MM.1S (cell line): ENCODE measurements at places on chromosomes 3 and 15.

DNA sequence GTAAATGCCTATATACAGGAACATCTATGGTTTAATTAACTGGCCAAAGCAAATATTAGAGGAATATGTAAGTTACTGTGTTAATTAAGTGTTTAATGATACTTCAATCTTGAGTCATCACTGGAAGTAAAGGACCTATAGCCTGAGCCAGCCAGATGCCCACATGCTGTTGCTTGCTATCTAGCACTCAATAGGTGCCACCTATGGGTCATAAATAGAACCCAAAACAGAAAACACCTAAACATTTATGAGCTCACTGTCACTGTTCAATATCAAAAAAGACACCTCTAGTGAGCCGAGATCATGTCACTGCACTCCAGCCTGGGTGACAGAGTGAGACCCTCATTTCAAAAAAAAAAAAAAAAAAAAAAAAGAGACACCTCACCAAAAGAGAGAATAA, 48.4 kb upstream of the IP6K2 start:
- no peak for DNase-seq
- H3K4me1 ChIP-seq, result no peaks in the 10 kb centered on the region
- no peaks in the 10 kb centered on the region for H3K27me3 ChIP-seq
- no peak overlapping the region for H3K4me3 ChIP-seq
- H3K27ac ChIP-seq, result no peak overlapping the region
- H3K36me3 ChIP-seq, result no peaks in the 10 kb centered on the region

GRCh38 chr3:186783058-186783730, at the start of gene EIF4A2:
Gene EIF4A2 (plus strand): TSS chr3:186783577. CDS start chr3:186783611, 34 bp downstream.
- H3K27me3 ChIP-seq, result no peaks in the 10 kb centered on the region
- peak within 1 kb of the TSS; percentile 98 for H3K4me3 ChIP-seq
- peak; percentile 97 for DNase-seq
- H3K36me3 ChIP-seq, result peaks cover 46% of the 10 kb centered on the region
- H3K27ac ChIP-seq, result peak within 1 kb of the TSS; percentile 89

GRCh38 chr3:196311-197148, at the start of gene CHL1:
Gene CHL1 (plus strand): TSS chr3:196763. CDS start chr3:319777, 123,014 bp downstream.
- H3K4me3 ChIP-seq, result no peak within 1 kb of the TSS
- H3K36me3 ChIP-seq, result no peaks in the 10 kb centered on the region
- H3K27me3 ChIP-seq, result no peaks in the 10 kb centered on the region
- no peak for DNase-seq
- no peaks in the 10 kb centered on the region for H3K4me1 ChIP-seq

GRCh38 chr15:77021088-77021481, 26.2 kb downstream of the PSTPIP1 start:
- H3K36me3 ChIP-seq, result no peaks in the 10 kb centered on the region
- DNase-seq, result peak; percentile 78
- H3K4me3 ChIP-seq, result no peak overlapping the region
- H3K4me1 ChIP-seq, result peaks cover 25% of the 10 kb centered on the region
- no peaks in the 10 kb centered on the region for H3K27me3 ChIP-seq

- no peaks in the 10 kb centered on the region for H3K27me3 ChIP-seq
- no peak for DNase-seq
- H3K36me3 ChIP-seq, result no peaks in the 10 kb centered on the region
- H3K27ac ChIP-seq, result no peak overlapping the region
Measured at GRCh38 chr3:184725176-184725719, 13.4 kb upstream of the MAGEF1 start.

DNA sequence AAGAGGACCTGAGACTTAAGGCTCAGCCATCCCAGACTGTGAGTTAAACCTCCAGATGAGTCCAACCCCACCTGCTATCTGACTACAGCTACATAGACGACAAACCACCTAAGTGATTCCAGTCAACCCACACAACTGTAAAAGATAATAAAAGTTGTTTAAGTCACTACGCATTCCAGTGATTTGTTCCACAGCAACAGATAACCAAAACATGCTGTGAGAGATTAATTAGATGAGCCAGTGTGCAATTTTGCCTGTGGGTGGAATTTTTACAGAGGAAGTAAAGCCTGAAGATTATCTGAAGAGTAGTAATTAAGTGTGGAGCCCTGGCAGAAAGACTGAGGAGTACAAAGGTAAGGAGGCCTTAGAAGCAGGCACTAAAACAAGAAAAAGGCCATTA, 5.4 kb downstream of the BTBD1 start:
- H3K4me3 ChIP-seq, result no peak overlapping the region
- H3K4me1 ChIP-seq, result peaks cover 22% of the 10 kb centered on the region
- H3K27me3 ChIP-seq, result no peaks in the 10 kb centered on the region
- no peak overlapping the region for H3K27ac ChIP-seq

GRCh38 chr15:98711810-98712209, 63.5 kb downstream of the IGF1R start:
- H3K27ac ChIP-seq, result no peak overlapping the region
- H3K36me3 ChIP-seq, result peaks cover 5% of the 10 kb centered on the region; the same call in 1 of the 2 replicates
- H3K4me1 ChIP-seq, result peaks cover 17% of the 10 kb centered on the region
- no peak for DNase-seq

- H3K36me3 ChIP-seq, result no peaks in the 10 kb centered on the region
- no peaks in the 10 kb centered on the region for H3K4me1 ChIP-seq
- H3K27ac ChIP-seq, result no peak overlapping the region
- DNase-seq, result no peak
- H3K4me3 ChIP-seq, result no peak overlapping the region
- no peaks in the 10 kb centered on the region for H3K27me3 ChIP-seq
Measured at GRCh38 chr3:2540115-2540514, 441.4 kb downstream of the CNTN4 start.

GRCh38 chr3:174636451-174636850, 222.7 kb upstream of the NAALADL2 start:
- no peaks in the 10 kb centered on the region for H3K36me3 ChIP-seq
- no peaks in the 10 kb centered on the region for H3K27me3 ChIP-seq
- no peak for DNase-seq
- no peak overlapping the region for H3K27ac ChIP-seq
- H3K4me1 ChIP-seq, result no peaks in the 10 kb centered on the region

DNA sequence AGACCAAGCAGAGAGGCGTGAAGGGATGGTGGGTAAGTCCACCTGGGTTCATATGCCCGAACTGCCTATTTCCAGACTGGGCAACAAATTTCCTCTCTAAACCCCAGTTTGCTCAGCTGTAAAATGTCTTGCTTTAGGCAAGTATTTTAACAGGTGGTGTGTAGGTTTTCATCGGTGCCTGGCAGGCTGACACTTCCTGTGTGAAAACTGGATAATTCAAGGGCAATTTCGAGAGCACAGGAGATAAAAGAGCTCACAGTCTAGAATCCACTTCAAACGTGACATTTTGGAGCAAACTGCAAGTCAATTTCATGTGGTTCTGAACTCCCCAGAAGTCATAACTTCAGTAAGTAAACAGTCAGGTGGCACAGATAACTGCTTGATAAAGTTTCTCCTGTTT, 112.2 kb downstream of the OXNAD1 start:
- H3K4me1 ChIP-seq, result 0 out of 2 replicates have a peak, but pooled peaks cover 4% of the 10 kb centered on the region
- H3K36me3 ChIP-seq, result no peaks in the 10 kb centered on the region
- no peak overlapping the region for H3K4me3 ChIP-seq
- DNase-seq, result peak; percentile 50

DNA sequence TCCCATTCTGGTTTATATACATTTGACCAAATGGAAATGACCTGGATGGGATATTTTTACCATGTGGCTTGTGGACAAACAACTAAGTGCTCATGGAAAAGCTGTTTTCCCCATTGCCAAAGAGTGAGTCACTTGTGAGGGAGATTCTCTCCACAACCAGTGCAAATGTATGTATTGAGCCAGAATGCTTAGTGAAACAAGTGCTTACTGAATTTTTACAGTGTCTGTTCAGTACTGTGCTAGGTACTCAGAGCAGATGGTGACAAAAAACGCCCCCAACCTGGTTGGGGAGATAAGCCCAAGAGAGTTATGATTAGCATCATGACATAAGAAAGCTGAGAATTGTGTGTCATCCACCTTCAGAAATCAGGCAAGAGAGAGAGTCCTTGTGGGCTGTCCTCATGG, 2.3 kb downstream of the CHP1 start:
- peaks cover 4% of the 10 kb centered on the region; the same call in 1 of the 2 replicates for H3K4me1 ChIP-seq
- no peaks in the 10 kb centered on the region for H3K27me3 ChIP-seq
- H3K36me3 ChIP-seq, result no peaks in the 10 kb centered on the region
- no peak overlapping the region for H3K4me3 ChIP-seq

GRCh38 chr15:65192016-65192415, 6.9 kb upstream of the CLPX start:
- no peak for DNase-seq
- no peaks in the 10 kb centered on the region for H3K36me3 ChIP-seq
- no peak overlapping the region for H3K27ac ChIP-seq
- no peaks in the 10 kb centered on the region for H3K27me3 ChIP-seq

DNA sequence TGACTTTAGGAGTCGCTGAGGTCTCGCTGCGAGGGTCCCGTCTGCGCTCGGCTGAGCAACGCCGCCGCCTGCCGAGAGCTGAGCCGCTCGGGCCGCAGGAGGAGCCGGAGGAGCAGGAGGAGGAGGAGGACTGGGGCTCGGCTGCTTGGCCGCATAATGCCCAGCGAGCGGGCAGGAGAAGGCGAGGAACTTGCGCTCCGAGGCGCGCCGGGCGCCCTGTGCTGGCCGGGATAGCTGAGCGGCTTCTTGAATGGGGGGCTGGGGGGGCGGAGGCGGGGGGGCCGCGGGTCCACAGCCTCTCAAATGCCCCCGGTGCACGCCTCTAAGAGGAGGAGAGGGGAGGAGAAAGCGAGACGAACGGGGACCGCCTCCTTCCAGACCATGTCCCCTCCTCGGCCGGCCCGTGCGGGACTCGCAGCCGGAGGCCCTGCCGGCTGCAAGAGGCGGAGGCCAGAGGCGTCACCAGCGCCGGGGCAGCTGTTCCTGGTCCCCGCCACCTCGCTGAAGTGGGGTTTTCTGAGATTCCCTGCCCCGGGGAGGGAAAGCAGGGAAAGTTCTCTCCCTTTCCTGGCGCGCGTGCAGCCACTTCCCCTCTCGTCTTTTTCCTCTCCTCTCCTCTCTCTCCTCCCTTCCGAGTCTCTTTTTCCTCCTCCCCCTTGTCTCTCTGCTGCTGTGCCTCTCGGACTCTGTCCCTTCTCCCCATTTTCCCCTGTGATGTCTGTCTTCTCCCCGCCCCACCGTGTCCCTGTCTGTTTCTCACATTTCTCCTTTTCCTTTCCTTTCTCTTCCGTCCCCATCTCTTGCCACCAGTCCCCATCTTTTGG, at the start of gene ADAMTS9:
Gene ADAMTS9, minus strand, starts transcription at position 220 of the 824 bp plus-strand sequence. CDS start 343 bp downstream, outside the sequence.
- 0 out of 2 replicates have a peak, but pooled peaks cover 4% of the 10 kb centered on the region for H3K27me3 ChIP-seq
- no peak for DNase-seq
- no peak within 1 kb of the TSS for H3K27ac ChIP-seq
- no peaks in the 10 kb centered on the region for H3K36me3 ChIP-seq
- H3K4me1 ChIP-seq, result no peaks in the 10 kb centered on the region

- H3K27me3 ChIP-seq, result no peaks in the 10 kb centered on the region
- H3K27ac ChIP-seq, result no peak overlapping the region
- no peaks in the 10 kb centered on the region for H3K36me3 ChIP-seq
Measured at GRCh38 chr3:138465925-138466324, 31.5 kb downstream of the ESYT3 start.

- H3K4me3 ChIP-seq, result no peak overlapping the region
- H3K36me3 ChIP-seq, result no peaks in the 10 kb centered on the region
- no peak for DNase-seq
- H3K27ac ChIP-seq, result no peak overlapping the region
Measured at GRCh38 chr3:158297940-158298339, 188.1 kb downstream of the RSRC1 start.
